NCI-H1105 treated with DMSO at 0.1 percent for 48 hours (cell line): ENCODE measurements at places on chromosomes 13 and 19.

GRCh38 chr19:55032170-55032800 lies 5.8 kb downstream of the GP6 start:
- no peak for DNase-seq

DNA sequence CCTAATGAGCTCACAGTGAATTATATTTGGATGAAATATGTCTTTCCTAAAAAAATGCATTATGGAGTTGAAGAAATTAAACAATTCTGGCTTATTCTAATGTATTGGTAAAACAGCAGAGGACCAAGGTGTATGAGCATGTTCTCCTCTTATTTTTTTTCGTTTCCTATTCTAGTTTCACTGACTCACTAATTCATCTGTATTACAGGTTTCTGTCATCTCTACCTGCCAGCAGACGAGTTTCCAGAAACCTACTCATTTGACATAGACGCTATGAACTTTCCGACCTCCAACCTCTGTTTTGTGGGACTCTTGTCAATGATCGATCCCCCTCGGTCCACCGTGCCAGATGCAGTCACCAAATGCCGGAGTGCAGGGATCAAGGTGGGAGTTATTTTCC lies 20.3 kb downstream of the ATP12A start:
- no peak for DNase-seq

DNA sequence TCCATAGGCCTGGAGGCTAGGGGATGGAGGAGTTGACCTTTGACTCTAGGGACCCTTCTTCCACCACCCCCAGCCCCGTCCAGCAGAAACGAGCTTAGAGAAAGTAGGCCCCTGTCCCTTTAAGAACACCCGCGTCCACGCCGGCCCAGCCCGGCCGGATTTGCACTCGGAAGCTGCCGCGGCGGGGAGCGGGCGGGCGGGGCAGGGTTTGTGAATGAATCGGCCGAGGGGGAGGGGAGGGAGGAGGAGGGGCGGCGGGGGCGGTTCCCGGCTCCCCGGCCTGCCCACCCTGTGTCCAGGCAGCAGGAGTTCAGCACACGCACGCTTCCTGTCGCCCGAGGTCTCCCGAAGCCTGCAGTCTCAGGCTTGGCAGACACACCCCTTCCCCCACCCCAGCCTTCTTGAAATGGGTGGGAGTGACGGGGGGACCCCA lies 1.5 kb downstream of the UNC13A start:
- peak; percentile 25 for DNase-seq

- DNase-seq = no peak
Observed at GRCh38 chr19:48308631-48309586, 16.4 kb upstream of the EMP3 start.

DNA sequence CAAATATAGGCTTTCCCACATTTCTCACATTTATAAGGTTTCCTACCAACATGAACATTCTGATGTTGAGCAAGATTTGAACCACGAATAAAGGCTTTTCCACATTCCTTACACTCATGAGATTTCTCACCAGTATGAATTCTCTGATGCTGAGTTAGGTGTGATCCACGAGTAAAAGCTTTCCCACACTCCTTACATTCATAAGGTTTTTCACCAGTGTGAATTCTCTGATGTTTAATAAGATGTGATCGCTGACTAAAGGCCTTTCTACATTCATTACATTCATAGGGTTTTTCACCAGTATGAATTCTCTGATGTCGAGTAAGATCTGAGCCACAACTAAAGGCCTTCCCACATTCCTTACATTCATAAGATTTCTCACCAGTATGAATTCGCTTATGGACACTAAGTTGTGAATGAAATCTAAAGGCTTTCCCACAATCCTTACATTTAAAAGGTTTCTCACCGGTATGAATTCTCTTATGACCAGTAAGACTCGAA lies 19.0 kb downstream of the ZNF790 start:
- DNase-seq = no peak

GRCh38 chr13:78602561-78603239 lies 652 bp downstream of the POU4F1 start:
- peak; percentile 22 for DNase-seq

DNA sequence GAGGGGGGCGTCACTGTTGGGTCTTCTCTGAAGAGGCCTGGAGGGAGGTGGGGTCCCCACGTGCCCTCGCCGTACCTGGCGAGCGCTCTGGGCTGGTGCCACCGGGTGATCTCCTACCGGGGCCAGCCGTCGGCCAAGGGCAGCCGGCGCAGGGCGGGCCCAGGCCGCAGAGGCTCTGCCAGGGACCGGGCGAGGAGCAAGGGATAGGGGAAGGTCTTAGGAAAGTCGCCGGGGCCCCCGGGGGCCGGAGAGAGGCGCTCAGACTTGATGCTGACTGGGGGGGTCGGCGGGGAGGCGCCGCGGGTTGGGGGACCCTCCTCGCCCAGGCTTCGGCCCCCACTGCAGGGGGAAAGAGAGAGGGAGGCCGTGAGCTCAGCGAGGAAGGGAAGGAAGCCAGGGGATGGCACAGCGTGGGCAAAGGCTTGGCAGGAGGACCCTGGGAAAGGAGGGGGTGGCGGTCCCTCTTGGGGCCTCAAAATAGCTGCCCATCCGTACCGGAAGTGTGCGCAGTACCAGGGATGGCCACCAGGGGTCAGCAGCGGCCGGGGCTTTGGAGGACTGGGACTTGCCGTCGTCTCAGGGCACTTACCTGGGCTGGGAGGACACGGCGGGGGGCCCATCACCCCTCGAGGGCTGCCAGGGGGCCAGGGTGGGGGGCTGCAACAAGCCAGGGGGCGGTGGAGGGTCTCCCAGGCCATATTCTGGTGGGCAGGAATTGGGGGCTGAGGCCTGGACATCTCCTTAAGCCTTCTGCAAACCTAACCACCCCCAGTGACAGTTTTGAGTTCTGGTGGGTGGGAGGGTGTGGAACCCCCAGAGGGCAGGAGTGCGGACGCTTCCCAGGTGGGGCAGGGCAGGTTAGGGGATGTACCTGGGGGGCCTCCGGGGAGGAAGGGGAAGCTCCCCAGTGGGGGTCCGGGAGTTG lies 7.7 kb upstream of the TMEM161A start:
- peak; percentile 35 for DNase-seq

- DNase-seq = peak; percentile 59
Observed at GRCh38 chr19:13459351-13459750, 46.9 kb downstream of the CACNA1A start.

DNA sequence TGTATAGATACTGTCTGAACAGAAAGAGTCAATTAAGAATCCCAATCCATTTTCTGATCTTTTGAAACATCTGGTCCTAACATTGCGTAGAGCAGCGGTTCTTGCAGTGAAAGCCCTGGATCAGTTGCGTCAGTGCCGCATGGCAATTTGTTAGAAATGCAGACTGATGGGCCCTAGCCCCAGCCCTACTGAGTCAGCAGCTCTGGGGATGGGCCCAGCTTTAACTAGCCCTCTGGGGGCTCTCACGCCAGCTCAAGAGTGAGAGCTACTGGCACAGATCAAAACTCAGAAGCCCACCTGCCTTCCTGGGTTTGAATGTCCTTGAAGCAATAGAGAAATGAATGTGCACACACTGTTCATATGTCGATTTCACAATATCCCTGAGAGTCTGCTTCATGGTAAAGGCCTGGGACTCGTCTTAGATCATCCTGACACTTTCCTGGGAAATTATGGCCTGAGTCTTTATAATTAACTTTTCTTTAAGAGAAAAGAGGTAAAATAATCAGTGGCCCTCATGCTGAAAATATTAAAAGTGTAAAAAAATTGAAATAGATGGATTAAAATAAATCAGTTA lies 206.8 kb upstream of the TMTC4 start:
- no peak for DNase-seq

DNA sequence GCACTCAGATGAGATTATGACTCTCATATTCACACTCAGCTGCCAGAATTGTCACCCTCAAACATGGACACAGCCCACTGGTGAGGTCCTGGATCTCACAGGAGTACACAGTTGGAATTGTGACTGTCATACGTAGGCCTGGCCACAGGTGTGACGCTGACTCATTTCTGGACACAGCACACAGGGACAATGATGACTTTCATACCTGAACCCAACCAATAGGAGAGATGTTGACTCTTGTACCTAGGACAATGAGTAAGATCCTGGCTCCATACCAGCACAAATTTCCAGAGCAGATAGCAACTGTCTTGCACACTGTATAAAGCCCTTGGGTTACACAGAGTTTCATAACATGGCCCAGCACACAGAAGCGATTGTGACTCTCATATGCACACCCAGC lies 46.4 kb downstream of the ZNF85 start:
- DNase-seq = no peak

DNA sequence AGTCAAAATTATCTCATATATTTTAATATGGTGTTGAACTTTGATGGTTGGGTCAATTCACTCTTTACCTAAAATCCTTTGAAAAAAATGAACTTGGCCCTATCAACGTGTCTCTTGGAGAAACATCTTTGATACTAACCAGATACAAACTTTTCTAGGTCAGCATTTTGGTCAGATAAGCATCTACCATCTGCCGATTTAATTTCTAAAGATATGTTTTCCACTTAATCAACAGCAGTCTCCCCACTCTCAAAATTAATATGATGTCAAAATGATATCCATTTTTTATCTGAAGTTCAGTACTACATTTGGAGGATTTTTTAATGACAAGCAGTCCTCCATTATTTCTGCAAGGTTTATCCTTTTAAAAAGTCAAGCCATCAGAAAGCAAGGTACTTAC lies 288.8 kb downstream of the DIAPH3 start:
- DNase-seq = no peak

GRCh38 chr19:28218728-28219127 lies 994.2 kb downstream of the UQCRFS1 start:
- no peak for DNase-seq
